ENCODE measurements at places on chromosomes 16 and 17.

DNA sequence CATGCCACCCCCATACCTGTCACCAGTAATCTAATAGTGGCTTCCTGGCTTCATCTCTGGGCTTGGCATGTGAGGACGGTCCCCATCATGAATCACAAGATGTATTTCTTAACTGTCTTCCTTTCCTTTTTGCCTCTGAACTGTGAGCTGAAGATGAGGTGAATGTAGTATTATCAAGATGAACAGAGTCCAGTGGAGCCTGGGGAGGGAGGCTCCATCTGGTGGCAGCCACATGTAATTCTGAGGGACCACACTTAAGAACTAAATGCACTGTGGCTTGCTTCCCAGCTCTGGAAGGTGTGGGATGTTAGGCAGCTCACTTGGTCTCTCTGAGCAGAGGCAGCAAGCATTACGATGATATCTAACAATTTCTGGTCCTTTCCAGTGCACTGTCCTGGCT is 354.9 kb upstream of the ASIC2 start:
- DNase-seq = no peak

GRCh38 chr17:50397111-50397918 is at the start of gene LRRC59:
Gene LRRC59, minus strand, starts transcription at chr17:50397523. Its CDS starts 206 bp downstream, at chr17:50397317.
- DNase-seq = peak; percentile 73

GRCh38 chr17:4840893-4841242 is 7.7 kb downstream of the MINK1 start:
- no peak for DNase-seq

DNA sequence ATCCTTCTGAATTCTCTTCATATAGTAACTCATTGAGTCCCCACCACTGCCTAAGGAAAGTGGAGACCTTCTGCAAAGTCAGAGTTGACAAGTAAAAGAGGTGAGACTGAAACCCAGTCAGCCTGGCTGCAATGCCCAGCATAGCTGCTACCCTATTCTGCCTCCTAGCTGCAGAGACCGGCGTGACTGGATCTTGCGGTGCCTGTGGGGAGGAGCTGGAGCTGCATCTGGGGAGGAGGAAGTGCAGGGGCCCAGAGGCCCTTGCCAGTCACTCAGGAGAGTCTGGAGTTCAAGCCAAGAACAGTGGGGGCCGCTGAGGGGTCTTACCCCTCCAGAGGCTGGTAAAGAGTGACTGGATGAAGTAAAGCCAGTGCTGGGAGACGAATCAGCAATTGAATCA is 35.0 kb upstream of the ZNF423 start:
- no peak for DNase-seq

- DNase-seq = no peak
Measured at GRCh38 chr17:2924211-2924610, 128.0 kb downstream of the RAP1GAP2 start.

GRCh38 chr17:78878261-78878660 is 24.7 kb downstream of the CEP295NL start:
- no peak for DNase-seq

- DNase-seq = no peak
Measured at GRCh38 chr16:29844575-29845331, 18.3 kb downstream of the CDIPT start.

DNA sequence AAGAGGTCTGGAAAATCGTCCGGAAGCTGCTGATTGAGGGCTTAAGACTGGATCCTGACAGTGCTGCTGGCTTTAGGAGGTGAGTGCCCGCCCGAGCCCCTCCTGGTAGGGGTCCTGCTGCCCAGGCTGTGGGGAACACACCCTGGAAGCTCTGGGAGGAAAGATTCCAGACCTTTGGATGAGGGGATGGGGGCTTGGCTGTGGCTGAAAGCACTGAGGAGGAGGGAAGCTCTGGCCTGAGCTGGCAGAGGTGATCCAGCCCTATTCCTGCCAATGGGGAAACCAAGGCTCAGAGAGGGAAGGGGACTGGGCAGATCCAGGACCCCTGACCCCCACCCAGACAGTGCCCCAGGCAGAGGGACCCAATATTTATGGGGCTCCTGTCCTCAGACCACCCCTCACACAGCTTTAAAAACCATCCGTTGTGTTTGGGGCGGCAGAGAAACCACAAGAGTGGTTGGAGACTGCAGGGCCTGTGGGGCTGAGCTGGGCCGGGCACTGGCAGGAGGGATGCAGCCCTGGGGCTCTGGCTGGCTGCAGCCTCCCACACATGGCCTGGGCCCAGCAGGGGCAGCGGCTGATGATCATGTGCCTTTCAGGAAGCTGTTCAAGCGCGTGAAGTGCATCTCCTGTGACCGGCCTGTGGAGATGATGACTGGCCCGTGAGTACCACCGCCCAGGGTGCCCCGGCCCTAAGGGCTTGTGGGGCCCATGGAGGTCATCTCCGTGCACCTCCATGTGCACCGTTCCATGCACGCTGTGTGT is 22.8 kb downstream of the UBALD1 start:
- no peak for DNase-seq

DNA sequence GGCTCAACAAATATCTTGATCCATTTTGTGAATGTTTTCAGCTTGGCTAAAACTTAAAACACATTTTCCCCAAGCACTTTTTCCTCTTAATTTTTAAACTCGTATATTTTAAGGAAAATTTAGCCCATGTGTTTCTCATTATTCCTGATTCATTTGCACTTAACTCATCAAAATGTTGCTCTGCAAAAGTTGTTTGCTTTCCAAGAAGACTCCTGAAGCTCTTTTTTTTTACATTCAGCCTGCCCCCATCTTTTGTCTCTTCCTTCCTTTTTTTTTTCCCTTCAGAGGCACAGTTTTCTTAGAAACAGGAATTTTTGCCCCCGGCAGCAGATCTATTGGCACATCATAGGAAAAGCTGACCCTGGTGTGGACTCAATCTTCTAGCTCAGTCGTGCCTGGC is 155.0 kb upstream of the SALL1 start:
- no peak for DNase-seq

DNA sequence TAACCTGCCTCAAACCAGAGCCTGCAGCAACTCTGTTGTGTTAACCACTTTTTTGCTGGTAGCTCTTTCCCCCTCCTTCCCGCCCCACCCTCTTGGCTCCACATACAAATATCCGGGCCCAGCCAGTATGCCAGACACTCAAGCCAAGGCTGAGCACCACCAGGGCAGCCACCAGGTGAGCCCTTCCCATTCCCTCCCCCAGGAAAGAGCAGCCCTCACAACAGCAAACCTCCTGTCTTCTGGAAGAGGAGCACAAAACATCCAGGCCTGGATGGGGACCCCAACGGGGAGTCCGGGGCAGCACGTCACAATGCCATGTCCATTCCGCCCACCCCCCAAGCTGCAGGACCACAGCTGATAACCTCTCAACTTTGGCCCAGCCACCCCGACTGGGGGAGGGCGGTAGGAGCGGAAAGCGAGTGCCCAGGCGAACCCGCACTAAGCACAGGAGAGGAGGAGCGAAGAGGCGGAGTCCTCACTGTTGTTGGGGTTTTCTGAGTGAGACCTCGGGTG is 757 bp downstream of the ORMDL3 start:
- no peak for DNase-seq

GRCh38 chr17:67558740-67559380 is 158.9 kb upstream of the NOL11 start:
- DNase-seq = no peak

DNA sequence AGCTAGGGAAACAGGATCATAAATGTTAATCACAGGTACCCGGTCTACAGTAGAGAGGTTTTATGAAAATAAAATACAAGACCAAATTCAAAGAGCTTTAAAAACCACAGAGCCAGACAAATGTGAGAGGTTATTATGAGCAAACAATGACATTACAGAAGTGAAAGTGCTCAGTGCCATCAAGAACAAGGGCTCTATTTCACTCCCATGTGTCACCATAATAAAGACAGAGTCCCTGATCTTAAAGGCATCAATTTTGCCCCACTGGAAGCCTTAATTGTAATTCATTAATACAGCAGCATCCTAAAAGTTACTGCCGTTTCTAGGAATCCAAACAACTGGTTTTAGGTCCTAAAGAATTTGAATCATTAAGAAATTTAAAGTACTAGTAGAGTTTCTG is 43.7 kb upstream of the CDRT4 start:
- no peak for DNase-seq

DNA sequence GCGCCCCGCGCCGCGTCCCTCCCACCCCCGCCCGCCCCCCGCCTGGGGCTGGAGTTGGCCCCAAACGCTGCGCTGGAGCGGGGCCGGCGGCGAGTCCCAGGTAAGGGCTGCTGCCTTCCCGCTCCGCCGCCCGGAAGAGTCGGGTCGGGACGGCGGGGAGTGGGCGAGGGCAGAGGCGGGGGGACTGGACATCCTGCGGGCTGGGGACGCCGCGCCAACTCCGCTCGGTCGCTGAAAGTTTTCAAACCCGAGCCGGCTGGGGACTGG is 469 bp downstream of the GPRC5C start:
- DNase-seq = no peak

DNA sequence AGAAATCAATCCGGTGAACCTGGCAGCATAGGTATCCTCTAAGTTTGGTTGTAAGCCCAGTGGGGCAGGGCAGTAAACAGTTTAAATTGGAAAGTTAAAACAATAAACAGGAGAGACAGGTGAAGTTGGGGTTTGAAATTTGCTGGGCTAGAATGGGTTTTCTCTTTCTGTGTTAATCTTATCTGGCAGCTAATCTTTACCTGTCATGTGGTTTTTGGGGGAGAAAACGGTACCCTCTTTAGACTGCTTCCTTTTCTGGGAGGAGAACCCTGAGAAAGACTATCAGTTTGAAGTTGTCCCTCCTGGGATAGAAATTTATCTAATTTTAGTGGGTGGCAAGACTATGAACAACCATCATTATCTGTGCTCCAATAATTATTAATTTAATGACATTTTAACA is 24.0 kb downstream of the CDH13 start:
- DNase-seq = no peak

DNA sequence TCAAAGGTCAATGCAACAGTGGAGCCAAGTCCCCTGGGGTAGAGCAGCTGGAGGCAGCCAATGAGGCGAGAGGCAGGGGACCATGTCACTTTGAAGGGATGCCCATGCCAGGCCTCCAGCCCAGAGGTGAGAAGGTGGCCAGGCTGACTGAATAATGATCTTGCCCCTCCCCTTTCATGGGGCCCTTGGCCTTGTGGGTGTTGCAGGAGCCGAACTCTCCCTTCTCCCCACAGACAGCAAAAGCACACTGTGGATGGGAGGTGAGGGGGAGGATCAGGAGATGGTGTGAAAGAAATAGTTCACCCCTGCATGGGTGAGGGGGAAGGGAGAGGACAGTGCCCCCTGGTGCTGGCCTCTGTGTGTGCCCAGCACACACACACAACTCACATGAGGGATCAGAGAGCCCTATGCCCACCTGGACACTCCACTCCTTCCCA is 15.8 kb upstream of the TBX21 start:
- DNase-seq = no peak

DNA sequence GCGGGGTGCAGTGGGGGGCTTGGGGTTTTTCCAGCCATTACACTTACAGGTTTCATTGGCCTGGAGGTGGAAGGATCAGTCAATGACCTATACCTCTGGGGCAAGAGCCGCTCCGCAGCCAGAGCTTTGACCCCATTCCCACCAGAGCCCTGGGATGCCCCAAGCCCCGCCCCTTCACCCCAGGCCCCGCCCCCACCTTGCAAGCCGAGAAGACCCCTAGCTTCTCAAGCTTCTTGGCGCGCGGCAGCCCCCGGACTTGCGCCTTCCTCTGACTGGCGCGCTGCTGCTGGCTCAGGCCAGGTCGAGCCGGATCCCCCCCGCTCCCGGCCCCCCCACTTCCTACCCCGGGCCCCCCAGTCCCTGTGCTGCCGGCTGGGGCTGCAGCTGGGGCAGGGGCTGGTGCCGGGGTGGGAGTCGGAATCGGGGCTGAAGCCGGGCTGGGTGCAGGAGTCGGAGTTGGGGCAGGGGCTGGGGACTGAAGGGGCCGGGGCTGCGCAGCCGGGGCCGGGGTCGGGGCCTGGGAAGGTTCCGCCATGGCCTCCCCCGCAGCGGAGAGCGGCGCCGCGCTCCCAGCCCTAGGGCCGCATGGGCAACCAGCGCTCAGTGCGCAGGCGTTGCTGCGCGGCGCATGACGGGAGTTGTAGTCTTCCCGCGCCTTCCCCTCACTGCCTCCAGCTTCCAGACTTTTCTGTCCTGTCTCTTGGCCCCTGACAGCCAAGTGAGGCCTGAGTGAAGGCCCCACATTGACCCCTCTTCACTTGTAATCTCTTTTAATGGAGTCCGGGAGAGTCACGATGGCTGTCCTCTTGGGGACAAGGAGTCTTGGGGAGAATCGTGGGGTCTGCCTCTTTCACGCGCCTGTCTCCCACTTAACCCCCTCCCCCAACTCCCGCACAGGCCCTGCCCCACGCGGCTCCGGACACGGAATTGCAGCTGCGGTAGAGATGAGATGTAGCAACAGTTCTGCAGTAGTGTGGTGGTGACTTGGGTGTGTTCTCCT is at the start of gene KAT2A:
TSS of gene KAT2A (minus strand) at position 598 of the 1,000 bp plus-strand sequence. CDS start at position 535, 63 bp downstream.
- DNase-seq = peak; percentile 37

DNA sequence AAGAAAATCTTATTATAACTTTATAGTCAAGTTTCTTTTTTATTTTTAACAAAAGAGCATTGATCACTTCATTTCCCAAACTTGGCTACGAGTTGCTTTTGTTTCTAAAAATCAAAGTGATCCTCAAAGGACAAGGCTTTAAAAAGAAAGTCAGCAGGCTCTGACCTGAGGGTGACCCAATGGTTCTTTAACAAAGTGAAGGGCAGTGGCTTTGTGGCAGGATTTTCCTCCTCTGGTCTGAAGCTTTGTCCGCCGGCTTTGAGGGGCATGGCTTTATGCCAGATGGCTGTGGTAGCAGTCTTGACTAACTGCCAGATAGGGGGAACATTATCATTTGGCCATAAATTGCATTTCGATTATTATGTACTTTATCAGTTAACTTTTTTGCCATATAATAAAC is 28.5 kb downstream of the IQCK start:
- DNase-seq = no peak

DNA sequence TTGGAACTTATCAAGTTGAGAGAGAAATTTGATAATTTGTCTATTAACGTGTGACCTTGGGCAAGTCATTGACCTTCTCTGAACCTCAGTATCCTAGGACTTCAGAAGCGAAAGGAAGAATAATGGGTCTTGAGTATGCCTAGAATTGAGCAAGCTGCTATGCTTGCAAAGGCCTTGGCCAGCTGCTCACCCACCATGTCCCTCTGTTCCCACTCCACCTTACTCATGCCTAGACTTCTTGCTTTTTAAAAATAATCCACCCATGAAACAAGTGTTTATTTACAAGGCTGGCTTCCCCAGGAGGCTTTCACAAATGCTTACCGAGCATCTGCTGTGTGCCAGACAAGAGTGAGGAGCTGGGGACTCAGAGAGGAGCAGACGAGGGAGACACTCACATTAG is 590.6 kb downstream of the MAF start:
- DNase-seq = no peak

GRCh38 chr16:50739031-50739430 is 2.9 kb upstream of the CYLD start:
- DNase-seq = no peak

- no peak for DNase-seq
Measured at GRCh38 chr17:8001976-8002720, at the start of gene GUCY2D. Gene GUCY2D, plus strand, starts transcription at chr17:8002615. Its CDS starts 433 bp downstream, at chr17:8003048.

Data from activated CD8-positive, alpha-beta memory T cell treated with anti-CD3 and anti-CD28 coated beads for 1 hour (primary cell).